ENCODE measurements at places on chromosomes 7 and 10. TPM values are rescaled to one million over a fixed set of nuclear protein-coding genes. Genes with fewer than 3 reads are reported as not detected.

DNA sequence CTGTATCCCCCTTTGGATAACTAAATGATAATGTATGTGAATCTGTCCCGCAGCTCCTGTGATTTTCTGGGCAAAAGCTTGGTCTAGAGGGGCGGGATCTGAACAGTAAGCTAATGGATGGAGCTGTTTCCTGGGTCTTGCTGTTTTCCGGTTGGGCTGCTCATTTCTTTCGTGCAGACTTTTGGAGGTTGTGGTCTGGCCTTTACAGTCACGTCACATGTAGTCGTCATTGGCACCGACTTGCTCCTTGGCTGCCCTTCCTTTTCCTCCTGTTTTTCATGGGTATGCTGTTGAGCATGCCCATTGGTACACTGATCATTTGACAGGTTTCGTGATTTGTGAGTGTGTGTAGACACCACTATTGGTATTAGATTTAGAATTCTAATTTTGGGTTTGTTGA lies 2.0 kb downstream of the FBH1 start:
- no peak for DNase-seq
- H3K27ac ChIP-seq: no peak overlapping the region
- no peaks in the 10 kb centered on the region for H3K27me3 ChIP-seq
- peaks cover 15% of the 10 kb centered on the region for H3K4me1 ChIP-seq
- H3K36me3 ChIP-seq: no peaks in the 10 kb centered on the region

GRCh38 chr10:30553626-30554439 lies 75.7 kb downstream of the LYZL2 start:
- DNase-seq: peak; percentile 68
- H3K27me3 ChIP-seq: no peaks in the 10 kb centered on the region
- no peaks in the 10 kb centered on the region for H3K36me3 ChIP-seq
- no peak overlapping the region for H3K27ac ChIP-seq
- peaks cover 2% of the 10 kb centered on the region for H3K4me1 ChIP-seq

Gene NANOS1
- 0.54 TPM for polyA plus RNA-seq

Gene OGA
- 58.9 TPM for polyA plus RNA-seq

Gene ATRNL1
- 42.4 TPM for polyA plus RNA-seq

DNA sequence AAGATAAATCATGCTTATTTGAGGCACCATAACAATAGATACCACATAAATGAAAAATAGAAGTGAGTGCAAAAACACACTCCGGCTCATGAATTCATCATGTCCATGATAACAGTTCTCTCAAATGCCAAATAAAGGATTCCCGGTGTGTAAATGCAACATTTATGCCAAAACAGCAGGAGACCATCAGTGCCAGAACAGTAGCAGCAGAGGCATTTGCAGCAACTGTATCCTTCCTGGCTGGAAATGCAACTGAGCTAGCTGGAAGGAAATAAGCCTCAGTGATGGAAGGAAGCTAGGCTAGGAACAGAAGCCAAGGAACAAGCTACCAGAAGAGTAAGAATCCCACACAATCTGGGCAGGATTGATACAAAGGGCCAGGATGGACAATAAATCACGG lies 79.9 kb upstream of the THSD7A start:
- no peak overlapping the region for H3K4me3 ChIP-seq
- no peak for DNase-seq
- H3K27me3 ChIP-seq: no peaks in the 10 kb centered on the region
- H3K27ac ChIP-seq: no peak overlapping the region

GRCh38 chr10:128833671-128834070 lies 633.4 kb upstream of the MGMT start:
- H3K27ac ChIP-seq: no peak overlapping the region
- H3K4me3 ChIP-seq: no peak overlapping the region
- no peaks in the 10 kb centered on the region for H3K27me3 ChIP-seq

- no peak overlapping the region for H3K4me3 ChIP-seq
- H3K36me3 ChIP-seq: no peaks in the 10 kb centered on the region
- H3K27ac ChIP-seq: no peak overlapping the region
- H3K27me3 ChIP-seq: no peaks in the 10 kb centered on the region
- DNase-seq: no peak
- H3K4me1 ChIP-seq: no peaks in the 10 kb centered on the region
Observed at GRCh38 chr10:26506736-26507135, 68.6 kb downstream of the APBB1IP start.

DNA sequence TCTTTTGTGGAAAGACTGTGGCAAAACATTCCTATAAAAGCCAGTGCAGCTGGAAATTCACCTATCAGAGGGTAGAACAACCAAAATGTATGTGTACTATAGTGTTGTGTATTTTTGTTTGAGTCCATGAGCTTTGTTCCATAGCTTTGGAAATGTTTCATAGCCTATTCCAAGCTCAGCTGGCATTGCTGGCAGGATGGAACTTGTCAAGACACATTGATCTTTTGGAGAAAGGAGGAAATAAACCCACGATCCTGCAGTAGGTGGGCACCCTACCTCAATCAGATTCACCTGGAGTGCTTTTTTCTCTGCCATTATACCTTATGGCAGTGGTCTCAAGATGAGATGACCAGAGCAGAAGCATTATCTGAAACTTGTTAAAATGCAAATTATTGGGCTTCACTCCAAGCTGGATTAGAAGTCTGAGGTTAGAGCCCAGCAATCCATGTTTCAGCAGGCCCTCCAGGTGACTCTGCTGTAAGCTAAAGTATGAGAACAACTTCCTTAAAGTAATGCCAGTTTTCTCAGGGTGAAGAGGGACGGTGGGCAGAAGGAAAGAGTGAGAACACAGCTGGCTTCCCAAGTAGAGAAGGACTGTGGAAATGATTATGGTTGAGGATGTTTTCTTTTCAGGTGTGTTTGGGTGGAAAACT lies 30.3 kb upstream of the CDK1 start:
- no peak for DNase-seq
- H3K4me3 ChIP-seq: no peak overlapping the region
- no peaks in the 10 kb centered on the region for H3K36me3 ChIP-seq

- no peak for DNase-seq
- H3K27me3 ChIP-seq: no peaks in the 10 kb centered on the region
- no peaks in the 10 kb centered on the region for H3K36me3 ChIP-seq
- no peak overlapping the region for H3K27ac ChIP-seq
- H3K4me3 ChIP-seq: no peak overlapping the region
Observed at GRCh38 chr7:76191783-76192240, 9.9 kb upstream of the SRRM3 start.

Gene PIP
- polyA plus RNA-seq: not detected

Gene NUTM2E
- 0.30 TPM for polyA plus RNA-seq

Gene PSD
- 4.6 TPM for polyA plus RNA-seq

DNA sequence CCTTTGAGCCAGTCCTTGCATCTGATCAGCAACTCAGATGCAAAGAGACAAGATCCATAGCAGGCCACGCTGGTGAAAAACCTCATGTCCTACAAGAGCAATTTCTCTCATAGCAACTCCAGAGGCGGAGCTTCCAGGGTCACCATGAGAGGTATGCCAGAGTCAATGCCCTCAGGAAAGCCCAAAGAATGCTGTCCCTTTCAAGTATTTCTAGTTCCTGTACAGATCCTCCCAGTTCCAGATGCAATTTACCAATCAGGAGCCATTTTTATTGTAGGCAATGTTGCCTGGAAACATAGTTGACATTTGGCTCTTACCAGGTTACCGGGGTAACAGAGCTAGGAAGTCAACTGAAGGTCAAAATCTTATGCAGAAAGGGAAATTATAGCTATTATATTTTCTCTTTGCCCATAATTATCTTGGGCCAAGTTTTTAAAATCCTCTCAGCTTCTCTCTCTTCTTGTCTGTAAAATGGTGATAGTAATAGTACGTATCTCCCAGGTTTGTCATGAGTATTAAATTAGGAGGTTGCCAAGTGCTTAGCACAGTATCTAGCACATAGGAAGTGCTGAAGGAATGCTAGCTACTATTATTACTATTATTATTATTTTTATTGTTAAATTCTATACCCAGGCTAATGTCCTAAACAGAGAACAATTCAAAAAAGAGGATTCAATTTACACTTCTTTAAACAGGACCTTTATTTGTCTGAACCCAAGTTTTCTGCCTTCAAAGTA lies 46.3 kb upstream of the TM9SF3 start:
- DNase-seq: no peak
- no peaks in the 10 kb centered on the region for H3K36me3 ChIP-seq
- no peak overlapping the region for H3K4me3 ChIP-seq
- H3K4me1 ChIP-seq: peaks cover 7% of the 10 kb centered on the region

DNA sequence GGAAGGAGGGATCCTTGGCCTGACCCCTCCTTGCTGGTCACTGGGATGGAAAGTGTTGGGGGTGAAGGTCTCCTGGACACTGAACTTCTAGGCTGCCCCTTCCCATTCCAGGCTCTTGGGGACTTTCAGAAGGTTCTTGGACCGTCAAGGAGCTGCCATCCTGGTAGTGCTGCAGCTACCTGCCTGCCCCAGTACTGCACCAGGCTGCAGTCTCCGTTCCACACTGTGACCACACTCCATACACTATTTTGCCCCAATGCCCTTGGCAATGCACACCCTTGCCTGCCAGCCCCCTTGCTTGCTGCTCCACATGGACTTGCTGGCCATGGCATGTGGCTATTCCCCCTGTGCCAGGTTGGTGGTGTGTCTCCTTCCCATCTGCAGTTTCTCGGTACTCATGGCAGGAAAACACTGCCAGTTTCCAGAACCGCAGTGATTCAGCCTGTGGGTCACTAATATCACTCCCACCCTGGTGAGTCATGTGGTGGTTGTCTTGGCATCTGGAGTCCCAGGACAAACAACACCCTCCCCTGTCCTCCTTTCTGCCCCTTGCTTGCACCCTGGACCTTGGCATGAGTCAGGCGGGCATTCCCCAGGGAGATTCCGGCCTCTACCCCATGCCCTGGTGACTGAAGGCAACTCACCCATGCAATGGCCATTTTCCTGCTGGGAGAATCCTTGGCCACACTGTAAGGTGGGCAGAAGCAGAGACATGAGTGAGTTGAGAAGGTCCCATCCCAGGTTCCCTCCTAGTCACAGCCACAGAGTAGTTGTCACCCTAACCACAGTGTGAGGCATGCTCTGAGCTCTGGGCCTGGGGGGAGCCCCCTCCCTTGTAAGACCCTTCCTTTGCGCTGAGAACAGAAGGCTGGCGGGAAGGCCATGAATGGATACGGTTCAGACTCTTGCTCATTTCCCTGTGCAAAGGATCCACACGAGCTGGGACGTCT lies 32.8 kb downstream of the GOLGA7B start:
- no peak for DNase-seq
- no peaks in the 10 kb centered on the region for H3K36me3 ChIP-seq
- H3K4me3 ChIP-seq: no peak overlapping the region

DNA sequence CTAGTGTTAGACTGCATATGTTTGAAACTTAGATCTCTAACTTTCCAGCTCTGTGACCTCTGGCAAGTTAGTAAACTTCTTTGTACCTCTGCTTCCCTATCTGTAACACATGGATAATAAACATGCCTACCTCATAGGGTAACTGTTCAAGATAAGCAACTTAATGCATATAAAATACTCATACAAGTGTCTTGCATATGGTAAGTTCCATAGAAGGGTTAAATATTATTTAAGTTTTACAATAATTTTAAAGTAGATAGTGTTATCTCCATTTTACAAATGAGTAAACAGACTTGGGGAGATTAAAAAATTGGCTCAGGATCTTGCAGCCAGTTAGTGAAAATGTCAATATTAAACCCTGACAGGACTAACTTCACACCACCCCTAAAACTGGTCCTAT lies 30.1 kb upstream of the CD36 start:
- no peak for DNase-seq
- no peaks in the 10 kb centered on the region for H3K4me1 ChIP-seq
- H3K27ac ChIP-seq: no peak overlapping the region
- no peaks in the 10 kb centered on the region for H3K27me3 ChIP-seq

Gene HMX2
- polyA plus RNA-seq: not detected

DNA sequence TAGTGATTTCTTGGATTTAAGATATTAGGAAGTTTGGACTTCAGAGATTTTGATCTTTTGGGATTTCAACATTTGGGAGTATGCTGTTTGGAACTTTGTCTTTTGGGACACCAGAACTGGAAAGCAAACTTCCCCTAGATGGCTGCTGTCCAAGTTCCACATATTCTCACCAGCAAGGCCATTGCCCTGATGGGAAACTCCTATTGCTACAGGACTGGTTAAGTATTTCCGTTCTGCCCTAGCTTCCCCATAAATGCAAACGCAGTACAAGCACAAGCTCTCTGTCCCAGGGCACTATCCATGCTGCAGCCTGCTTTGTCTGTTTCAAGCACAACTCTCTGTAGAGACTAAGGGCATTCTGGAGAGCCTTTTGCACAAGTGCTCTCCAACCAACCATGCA lies 79.3 kb upstream of the SLC25A13 start:
- peaks cover 3% of the 10 kb centered on the region for H3K4me1 ChIP-seq
- no peak for DNase-seq
- no peak overlapping the region for H3K27ac ChIP-seq
- no peaks in the 10 kb centered on the region for H3K27me3 ChIP-seq
- H3K36me3 ChIP-seq: no peaks in the 10 kb centered on the region
- no peak overlapping the region for H3K4me3 ChIP-seq

- no peak for DNase-seq
- no peak overlapping the region for H3K27ac ChIP-seq
- no peaks in the 10 kb centered on the region for H3K36me3 ChIP-seq
- no peaks in the 10 kb centered on the region for H3K4me1 ChIP-seq
- H3K4me3 ChIP-seq: no peak overlapping the region
Observed at GRCh38 chr7:66265566-66265965, 60.4 kb downstream of the TPST1 start.

Gene AP5Z1
- polyA plus RNA-seq: 2.4 TPM

GRCh38 chr7:140691376-140692045 lies 5.0 kb upstream of the NDUFB2 start:
- H3K27ac ChIP-seq: no peak overlapping the region
- H3K4me1 ChIP-seq: peaks cover 4% of the 10 kb centered on the region
- no peak for DNase-seq

DNA sequence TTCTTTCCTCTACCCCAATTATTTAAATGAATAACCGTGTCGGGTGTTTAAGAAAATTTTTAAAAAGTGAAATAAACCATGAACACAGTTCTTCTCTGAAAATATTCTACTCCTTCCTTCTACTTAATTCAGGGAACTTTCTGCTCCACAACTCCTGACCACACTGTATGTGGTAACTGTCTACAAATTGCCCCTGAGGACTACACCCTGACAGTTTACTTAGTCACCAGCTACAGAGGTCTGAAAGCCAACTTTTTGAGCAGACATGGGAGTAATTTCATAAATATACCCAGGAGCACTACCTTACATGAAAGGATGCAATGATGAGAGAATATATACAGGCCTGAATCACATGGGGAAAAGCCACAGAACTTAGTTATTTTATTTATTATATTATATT lies 523.2 kb upstream of the SORCS1 start:
- H3K27ac ChIP-seq: no peak overlapping the region
- no peak overlapping the region for H3K4me3 ChIP-seq
- no peaks in the 10 kb centered on the region for H3K27me3 ChIP-seq
- DNase-seq: no peak
- H3K36me3 ChIP-seq: no peaks in the 10 kb centered on the region

Measured in ovary (tissue), 10 donors.